Endodermal cell (in vitro differentiated cells): ENCODE measurements at places on chromosomes 16 and 17.

DNA sequence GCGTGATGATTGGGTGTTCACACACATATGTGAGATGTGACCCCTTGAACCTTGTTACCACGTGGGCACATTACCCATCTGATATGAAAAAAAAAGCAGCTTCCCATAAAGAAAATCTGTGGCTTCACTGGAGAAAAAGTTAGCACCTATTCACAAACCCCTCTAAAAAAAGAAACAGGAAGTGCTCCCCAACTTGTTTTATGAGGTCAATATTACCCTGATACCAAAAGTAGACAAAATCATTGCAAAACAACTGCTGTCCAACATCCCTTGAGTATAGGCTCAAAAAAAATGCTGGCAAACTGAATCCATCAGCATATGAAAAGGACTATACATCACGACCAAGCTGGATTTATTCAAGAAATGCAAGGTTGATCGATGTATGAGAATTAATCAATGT lies 99.7 kb upstream of the RBL2 start:
- H3K4me3 ChIP-seq, result no peak overlapping the region
- no peaks in the 10 kb centered on the region for H3K4me1 ChIP-seq
- DNase-seq, result no peak
- H3K27ac ChIP-seq, result no peak overlapping the region
- H3K27me3 ChIP-seq, result no peaks in the 10 kb centered on the region
- no peaks in the 10 kb centered on the region for H3K36me3 ChIP-seq

DNA sequence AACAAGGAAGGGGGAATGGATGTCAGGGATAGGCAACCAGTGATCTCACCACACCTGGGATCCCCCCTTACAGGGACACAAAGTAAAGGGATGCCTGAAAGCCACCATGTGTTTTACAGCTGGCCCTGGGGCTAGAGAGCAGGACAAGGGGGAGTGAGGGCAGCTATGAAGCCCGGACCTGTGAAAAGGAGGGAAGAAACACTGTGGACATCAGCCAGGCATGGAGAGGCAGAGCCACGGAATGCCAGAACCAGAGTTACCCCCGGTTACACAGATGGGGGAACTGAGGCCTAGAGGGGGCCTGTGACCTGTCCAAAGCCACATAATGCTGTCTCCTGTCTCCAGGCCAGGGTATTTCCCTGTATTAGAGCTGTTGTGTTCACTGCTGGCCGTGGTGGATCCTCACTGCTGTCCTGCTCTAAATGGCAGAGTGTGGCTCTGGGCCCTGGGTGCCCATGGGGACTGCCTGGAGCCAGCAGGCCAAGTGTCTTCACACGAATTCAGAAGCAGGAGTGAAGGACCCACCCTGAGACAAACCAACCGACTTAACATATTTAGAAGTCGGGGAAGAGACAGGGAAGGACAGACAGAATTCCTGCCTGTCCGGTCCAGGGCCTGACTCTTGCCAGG lies 29.7 kb upstream of the ITGA3 start:
- no peak overlapping the region for H3K4me3 ChIP-seq
- DNase-seq, result no peak
- H3K36me3 ChIP-seq, result no peaks in the 10 kb centered on the region
- H3K27me3 ChIP-seq, result peaks cover 14% of the 10 kb centered on the region
- H3K27ac ChIP-seq, result no peak overlapping the region
- H3K4me1 ChIP-seq, result peaks cover 3% of the 10 kb centered on the region

DNA sequence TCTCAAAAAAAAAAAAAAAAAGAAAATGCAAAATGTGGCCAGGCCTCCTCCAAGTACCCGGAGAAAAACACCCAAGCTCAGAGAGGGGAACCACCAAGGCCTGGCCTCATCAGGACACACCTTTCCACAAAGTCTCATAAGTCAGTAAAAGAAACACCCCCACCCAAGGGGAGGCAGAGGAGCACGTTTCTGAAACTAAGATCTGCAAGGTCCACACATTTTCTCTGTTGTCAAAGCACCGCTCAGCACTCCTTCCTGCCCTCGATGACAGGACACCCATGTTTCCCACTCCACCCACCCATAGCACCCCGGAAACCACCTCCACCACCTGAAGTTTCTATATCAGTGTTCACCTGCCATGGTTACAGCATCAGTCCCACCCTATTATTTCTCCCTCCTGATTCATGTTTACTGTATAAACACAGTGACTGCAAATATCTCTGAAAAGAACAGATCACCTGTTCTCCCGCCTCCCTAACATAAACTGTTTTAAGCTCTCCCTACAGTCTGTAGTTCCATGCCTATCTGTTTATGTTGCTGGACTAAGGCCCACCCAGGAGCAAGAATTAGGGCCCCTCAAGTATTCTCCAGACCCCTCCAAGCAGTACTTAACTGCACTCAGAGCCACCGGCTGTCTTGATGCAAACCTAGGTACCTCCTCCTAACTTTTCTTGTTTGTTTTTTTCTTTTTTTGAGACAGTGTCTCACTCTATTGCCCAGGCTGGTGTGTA lies 2.0 kb downstream of the CORO7 start:
- H3K4me1 ChIP-seq, result no peaks in the 10 kb centered on the region
- DNase-seq, result no peak
- no peak overlapping the region for H3K27ac ChIP-seq
- H3K4me3 ChIP-seq, result no peak overlapping the region
- peaks cover 6% of the 10 kb centered on the region for H3K36me3 ChIP-seq
- no peaks in the 10 kb centered on the region for H3K27me3 ChIP-seq

GRCh38 chr17:1256699-1257098 lies 13.5 kb upstream of the BHLHA9 start:
- H3K27me3 ChIP-seq, result peaks cover 19% of the 10 kb centered on the region
- no peak overlapping the region for H3K4me3 ChIP-seq
- DNase-seq, result no peak
- H3K27ac ChIP-seq, result no peak overlapping the region
- no peaks in the 10 kb centered on the region for H3K36me3 ChIP-seq
- no peaks in the 10 kb centered on the region for H3K4me1 ChIP-seq

DNA sequence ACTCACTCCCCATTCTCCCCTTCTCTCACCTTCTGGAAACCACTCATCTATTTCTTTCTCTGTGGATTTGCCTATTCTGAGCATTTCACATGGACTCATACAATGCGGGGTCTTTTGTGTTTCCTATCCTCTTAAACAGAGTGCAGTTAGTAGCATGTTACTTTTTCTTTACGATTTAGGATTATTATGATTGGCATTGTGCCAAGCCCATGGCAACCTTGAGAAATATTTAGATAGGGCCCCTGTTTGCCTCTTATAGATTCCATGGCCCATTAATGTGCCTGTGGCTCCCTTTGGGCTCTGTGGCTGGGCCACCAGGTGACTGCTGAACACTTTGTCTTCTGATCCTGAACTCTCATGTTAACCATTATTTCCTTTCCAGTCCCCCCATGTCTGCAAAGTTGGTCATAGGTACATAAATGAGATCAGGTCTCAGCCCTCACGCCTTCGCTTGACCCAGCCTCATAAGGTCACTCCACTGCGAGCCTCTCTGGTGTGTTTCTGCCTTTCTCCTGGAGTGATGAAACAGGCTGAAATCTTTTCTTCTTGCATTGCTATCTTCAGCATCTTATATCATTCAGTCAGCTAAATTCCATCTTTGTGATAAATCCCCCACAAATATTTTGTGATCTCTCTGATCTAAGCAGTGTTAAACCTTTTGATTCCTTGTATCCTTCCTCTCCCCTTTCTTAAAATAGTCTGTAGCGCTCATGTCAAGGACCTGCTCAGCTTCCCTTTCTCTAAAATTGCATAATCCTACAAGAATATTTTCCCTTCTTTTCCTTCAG lies 44.0 kb downstream of the MYH3 start:
- H3K27me3 ChIP-seq, result no peaks in the 10 kb centered on the region
- no peaks in the 10 kb centered on the region for H3K4me1 ChIP-seq
- no peak for DNase-seq
- no peak overlapping the region for H3K4me3 ChIP-seq
- H3K27ac ChIP-seq, result no peak overlapping the region
